ENCODE measurements at places on chromosomes 2 and 18. TPM values are rescaled to one million over a fixed set of nuclear protein-coding genes. Genes with fewer than 3 reads are reported as not detected.

The HTRA2 gene
- total RNA-seq, result 26.6 TPM

The TAF4B gene
- 2.3 TPM for total RNA-seq

DNA sequence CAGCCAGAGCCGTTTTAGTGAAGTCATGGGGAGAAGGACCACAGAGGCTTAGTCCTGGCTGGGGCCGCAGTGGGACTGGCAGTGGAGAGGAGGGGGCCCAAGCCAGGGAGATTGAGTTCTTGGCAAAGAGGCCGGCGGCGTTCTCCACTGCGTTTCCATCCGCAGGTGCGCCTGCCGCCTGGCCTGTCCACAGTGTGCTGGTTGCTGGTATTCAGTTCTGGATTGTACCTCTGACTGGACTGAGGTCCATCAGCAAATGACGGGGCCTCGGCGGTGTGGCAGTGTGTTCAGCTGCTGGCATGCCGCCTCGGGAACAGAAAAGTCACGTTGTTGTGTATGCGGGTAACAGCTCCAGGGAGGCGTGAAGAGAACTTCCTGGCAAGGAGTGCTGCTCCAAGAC, 36.8 kb downstream of the LRRFIP1 start:
- DNase-seq, result peak; percentile 43

The ANKRD23 gene
- total RNA-seq, result 6.4 TPM

DNA sequence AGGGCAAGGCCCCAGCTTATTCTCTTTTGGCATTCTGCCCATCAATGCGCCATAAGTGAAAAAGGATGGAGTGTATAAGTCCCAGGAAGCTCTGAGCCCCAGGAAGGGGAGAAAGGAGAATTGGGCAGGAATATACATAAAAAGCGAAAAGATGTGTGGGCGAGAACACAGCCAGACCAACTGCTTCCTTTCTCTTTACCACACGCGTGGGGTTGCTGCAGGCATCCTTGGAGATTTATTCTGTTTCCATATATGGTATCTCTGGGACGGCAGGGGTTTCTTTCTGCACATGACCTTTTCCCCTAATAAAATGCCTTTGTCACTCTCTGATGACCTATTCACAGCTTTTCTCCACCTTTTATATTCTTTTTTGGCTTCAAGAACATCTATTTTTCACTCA, 440.5 kb downstream of the NBAS start:
- DNase-seq, result no peak

The TRABD2A gene
- total RNA-seq, result 3.1 TPM

DNA sequence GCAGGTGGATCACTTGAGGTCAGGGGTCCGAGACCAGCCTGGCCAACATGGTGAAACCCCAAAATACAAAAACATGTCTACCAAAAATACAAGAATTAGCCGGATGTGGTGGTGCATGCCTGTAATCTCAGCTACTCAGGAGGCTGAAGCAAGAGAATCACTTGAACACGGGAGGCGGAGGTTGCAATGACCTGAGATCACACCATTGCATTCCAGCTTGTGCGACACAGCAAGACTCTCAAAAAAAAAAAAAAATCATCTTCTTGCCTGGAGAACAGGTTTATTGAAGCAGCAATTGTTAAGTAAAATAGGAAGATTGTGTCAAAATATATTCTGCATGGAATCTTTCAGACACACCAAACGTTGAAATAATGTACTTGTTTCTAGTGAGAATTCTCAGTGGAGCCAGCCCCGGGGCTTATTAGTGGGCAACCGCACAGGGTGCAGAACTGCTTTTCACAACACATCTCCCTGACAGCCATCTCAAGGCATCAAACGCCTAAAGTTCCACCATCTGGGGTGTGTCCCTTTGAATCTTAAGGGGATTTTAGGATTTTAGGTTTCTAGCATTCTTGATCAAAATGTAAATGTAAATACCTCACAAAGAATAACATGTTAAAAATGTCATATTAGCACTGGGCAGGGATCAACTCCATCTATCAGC, 28.6 kb upstream of the PPP4R1 start:
- peak; percentile 15 for DNase-seq
